ENCODE measurements at places on chromosomes 7 and 10.

- DNase-seq, result peak; percentile 72
Observed at GRCh38 chr7:105388356-105389087, at the start of gene SRPK2. TSS of gene SRPK2 (minus strand) at chr7:105388921.

DNA sequence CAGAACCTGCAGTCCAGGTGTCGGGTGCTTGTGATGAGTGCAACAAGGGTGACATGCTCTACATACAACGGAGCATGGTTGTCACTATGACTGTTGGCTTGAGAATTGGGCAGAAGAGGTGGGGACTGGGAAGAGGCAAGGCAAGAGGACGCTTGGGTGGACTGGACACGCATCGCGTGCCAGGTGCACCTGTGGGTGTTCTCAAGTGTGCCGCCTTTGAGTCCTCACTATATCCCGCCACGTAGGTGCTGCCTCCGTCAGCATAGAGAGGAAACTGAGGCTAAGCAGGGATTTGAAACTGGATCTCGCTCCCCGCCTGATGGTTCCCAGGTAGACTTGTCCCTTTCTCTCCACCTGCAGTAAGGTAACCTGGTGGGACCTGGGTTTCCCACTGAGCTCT lies 27.2 kb downstream of the CDH23 start:
- DNase-seq, result no peak

DNA sequence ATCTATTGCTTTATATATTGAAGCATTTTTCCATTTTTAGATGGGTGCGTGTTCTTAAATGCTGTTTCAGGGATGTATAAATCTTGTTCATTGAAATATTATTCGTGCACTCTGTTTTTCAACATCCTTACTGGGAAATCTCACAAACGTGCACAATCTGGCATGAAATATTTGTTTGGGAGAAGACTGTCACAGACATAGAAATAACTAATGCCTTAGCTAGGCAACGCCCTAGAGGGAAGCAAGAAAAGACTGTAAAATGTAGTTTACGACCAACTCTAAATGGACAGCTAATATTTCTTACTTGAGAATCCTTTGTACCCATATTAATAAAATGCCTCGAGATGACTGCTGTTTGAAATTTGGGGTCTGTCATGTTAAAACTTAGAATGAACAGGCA lies 8.9 kb downstream of the DOCK4 start:
- no peak for DNase-seq

DNA sequence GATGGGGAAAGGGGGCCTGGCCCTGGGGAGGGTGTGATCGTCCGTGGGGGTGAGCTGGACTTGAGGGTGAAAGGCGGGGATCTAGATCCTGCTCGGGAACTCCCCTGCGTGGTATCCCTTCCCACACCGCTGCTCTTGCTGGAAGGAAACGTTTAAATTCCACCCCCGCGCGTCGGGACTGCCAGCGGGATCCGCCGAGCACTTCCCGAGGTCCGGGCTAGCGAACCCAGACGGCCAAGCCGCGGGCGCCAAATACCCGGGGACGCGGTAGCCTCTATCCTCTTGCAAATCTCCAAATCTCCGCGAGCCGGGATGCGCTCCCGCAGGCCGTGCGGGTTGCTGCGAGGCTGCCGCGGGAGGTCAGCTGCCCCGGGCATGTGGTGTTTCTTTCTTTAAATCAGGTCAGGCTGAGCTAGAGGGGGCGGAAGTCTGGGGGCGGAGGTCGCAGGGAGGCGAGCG lies 904 bp downstream of the NPTX2 start:
- DNase-seq, result no peak

- DNase-seq, result no peak
Observed at GRCh38 chr10:36168777-36169176, 526.7 kb upstream of the FZD8 start.

DNA sequence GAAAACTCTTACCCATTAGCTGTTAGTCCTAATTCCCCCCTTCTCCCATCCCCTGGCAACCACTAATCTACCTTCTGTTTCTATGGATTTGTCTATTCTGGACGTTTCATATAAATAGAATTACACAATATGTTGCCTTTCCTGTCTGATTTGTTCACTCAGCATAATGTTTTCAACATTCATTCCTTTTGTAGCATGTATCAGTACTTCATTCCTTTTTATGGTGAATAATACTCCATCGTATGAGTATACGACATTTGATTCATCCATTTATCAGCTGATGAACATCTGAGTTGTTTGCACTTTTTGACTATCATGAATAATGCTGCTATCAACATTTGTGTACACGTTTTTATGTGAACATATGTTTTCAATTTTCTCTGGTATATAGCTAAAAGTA lies 4.4 kb upstream of the FRAT1 start:
- DNase-seq, result no peak

DNA sequence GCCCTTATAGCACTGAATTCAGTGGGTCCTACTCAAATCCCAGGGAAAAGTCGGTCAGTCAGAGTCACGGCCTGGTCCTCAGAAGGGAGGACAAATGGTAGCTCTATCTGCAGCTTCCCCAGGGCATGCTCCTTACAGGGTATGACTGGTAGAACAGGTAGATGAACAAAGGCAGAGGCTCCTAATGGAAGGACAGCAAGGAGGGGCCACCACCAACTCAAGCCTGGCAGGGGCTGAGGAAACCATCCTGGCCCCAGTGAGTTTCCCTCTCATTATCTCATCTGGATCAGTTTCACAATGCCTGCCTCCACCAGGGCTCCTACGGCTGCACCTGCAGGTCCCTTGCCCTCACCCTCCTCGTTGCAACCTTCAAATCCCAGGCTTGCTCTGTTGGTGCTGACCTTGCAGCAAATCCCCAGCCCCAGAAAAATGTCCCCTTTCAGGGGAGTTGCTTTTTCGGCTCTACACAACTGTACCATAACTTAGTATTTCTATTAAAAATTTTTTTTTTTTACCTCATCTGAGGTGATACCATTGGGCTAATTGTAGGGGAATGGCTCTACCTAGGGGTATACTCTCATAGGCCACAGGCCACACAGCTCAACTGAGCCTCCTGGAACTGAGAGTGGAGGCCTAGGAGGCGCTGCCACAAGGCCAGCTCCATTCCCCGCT lies 2.4 kb upstream of the MYO1G start:
- DNase-seq, result no peak

DNA sequence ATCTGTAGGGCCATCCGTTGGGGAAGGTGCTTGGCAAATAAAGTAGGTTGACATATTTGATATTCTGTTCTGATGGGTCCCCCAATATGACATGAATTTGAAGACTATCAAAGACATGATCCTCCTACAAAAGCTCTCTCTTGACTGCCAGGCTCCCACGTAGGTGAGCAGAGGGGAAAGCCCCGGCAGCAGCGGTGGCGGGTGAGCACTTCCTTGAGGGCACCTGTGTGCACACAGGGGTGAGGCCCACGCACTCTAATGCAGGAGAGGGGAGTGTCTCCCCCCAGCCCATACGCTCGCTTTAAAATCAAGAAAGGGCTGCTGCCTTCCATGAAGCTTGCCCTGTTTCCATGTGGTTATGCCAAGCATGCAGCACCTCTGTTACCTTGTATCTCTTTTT lies 100.4 kb downstream of the TAX1BP1 start:
- no peak for DNase-seq

DNA sequence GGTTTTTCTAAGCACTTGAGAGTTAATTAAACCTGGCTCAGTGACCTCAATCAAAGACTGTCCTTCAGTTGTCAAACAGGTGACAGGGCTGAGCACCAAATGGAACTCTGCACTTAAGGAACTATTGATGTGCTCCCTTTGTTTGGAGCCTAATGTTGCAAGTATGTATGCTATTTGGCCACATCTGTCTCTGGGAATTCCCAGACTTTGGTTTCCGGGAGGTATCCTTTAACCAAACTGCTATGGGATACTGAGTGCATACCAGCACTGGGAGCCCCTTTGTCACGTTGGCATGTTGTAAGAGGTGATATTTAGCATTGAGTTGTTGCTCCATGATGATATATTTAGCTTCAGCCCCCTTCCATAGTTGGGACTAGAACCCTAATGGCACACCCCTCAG lies 25.2 kb downstream of the ASZ1 start:
- peak; percentile 49 for DNase-seq

- no peak for DNase-seq
Observed at GRCh38 chr10:11846542-11846941, 23.4 kb downstream of the PROSER2 start.

GRCh38 chr7:136183981-136184380 lies 206.8 kb upstream of the MTPN start:
- peak; percentile 31 for DNase-seq

- DNase-seq, result no peak
Observed at GRCh38 chr7:151351027-151351426, 9.4 kb downstream of the NUB1 start.

DNA sequence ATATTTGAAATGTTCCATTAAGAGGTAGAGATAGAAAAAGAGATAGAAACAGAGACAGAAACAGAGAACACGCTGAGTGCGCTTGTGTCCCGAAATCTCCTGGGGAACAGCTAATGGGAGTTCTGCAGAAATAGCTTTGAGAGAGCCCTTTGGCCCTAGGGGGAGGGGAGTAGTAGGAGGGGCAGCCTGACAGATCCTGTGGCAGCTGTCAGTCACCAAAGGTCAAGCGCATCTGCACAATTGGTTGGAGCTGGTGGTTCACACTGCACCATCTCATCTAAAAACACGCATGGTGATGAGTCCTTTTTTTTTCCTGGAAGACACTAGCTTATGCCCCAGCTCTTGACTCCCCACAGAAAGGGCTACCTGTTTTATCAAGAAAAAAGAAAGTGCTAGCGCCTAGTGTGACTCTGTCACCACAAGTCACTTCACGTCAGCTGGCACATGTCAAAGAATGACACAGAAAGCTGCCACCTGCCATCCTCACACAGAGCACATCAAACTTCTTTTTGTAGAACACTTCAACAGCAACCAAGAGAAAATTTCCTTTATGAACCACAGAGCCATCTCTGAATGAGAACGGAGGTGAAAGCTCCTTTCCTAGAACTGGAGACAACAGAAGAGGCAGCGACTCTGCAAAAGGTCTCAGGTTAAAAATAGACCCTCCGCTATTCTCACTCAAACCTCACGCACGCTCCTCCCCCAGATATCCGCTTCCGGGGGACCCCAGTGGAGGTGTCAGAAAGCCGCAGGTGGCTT lies 125.7 kb downstream of the GFRA1 start:
- no peak for DNase-seq

GRCh38 chr10:9015005-9015404 lies 960.5 kb downstream of the GATA3 start:
- no peak for DNase-seq

- no peak for DNase-seq
Observed at GRCh38 chr7:155296006-155296787, 1.5 kb upstream of the INSIG1 start.

DNA sequence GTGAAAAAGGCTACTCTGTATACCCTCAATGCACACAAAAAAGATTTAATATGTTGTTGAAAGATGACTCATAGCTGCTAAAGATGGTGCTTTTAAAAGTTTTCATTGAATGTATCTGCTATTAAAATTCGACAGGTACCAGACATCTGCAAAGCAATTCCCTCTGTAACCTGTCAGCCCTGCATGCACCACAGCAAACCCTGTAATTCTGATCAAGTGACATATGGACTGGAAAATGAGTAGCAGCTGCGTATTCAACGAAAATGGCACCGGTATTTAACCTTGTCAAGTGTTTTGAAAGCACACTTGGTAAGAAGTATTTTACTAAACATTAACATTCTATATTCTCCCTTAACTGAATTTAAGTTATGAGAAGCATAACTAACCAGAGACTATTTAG lies 58.2 kb upstream of the PTPRN2 start:
- no peak for DNase-seq

DNA sequence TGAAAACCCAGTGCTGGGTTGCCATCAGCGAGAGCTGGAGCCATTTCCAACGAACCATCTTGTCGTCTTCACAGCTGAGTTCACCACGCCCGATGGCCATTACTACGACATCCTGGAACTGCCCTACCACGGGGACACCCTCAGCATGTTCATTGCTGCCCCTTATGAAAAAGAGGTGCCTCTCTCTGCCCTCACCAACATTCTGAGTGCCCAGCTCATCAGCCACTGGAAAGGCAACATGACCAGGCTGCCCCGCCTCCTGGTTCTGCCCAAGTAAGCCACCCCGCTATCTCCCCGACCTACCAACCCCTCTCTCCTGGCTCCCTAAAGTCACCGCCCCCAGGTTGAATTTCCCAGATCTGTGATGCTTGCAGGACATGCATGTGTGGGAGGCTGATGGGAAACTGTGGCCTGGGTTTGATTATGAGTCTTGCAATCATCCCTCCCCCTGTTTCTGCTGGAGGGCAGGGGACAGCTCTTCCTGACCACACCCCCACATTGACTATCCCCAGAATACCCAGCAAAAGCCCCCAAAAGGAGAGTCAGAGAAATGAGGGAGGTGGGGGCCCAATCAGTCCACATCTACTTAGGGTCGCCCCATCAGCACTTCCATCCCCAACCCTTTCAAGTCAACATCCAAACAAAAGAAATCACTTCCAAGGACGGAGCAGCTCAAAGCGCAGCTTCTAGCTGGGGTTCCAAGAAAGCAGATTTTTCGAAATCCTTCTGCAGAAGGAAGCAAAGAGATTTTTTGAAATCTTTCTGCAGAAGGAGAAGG lies 6.9 kb downstream of the SERPINE1 start:
- DNase-seq, result peak; percentile 48

- DNase-seq, result peak; percentile 71
Observed at GRCh38 chr7:92595281-92595680, 5.1 kb upstream of the FAM133B start.

- no peak for DNase-seq
Observed at GRCh38 chr10:63547628-63548360, 26.6 kb downstream of the REEP3 start.

GRCh38 chr10:103752680-103753248 lies 102.6 kb downstream of the SH3PXD2A start:
- DNase-seq, result no peak

DNA sequence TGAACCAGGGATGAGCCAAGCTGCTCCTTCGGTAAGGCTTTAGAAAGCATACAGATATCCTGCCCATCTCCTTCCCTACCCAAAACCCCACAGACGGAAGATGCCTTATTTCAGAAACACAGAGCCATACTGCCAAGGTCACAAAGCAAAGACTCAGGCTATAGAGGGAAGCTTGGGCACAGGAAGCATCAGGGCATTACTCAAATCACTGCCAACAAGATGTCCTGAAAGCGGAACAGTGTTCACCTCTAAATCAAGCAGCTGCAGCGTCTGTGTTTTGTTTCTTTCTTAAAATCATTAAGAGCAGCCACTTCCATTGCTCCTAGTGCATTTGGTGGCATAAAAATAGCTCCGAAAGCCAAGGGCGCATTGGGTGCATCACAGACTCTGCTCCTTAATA lies 307.3 kb downstream of the SORCS1 start:
- no peak for DNase-seq

DNA sequence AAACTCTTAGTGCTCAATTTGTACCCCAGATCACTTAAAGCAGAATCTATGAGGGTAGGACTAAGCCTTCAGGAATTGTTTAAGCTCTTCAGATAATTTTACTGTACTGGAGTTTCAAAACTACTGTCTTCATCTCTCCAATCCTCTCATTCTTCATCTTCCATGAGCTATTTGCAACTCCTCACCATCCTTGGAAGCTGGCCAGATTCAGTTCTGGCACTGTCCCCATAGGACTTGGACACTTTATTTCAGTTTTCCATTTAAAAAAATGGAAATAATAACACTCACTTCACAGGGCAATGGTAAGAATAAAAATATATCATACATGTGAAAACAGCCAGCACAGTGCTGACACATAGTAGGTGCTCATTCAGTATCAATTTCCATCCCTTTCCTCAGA lies 74.6 kb downstream of the PPP1R17 start:
- no peak for DNase-seq
